Activated CD4-positive, alpha-beta T cell treated with anti-CD3 and anti-CD28 coated beads for 36 hours (primary cell): ENCODE measurements at places on chromosomes 6 and 20. TPM values are rescaled to one million over a fixed set of nuclear protein-coding genes. Genes with fewer than 3 reads are reported as not detected.

MOCS1 gene
- total RNA-seq = 6.2 TPM

ZNF831 gene
- total RNA-seq = 8.6 TPM

EMILIN3 gene
- 0.16 TPM for total RNA-seq

TRIM31 gene
- not detected for total RNA-seq

SCGN gene
- not detected for total RNA-seq

NUP153 gene
- 81.0 TPM for total RNA-seq

ELOVL2 gene
- total RNA-seq = not detected

MOXD1 gene
- not detected for total RNA-seq

BTN1A1 gene
- total RNA-seq = not detected

DNA sequence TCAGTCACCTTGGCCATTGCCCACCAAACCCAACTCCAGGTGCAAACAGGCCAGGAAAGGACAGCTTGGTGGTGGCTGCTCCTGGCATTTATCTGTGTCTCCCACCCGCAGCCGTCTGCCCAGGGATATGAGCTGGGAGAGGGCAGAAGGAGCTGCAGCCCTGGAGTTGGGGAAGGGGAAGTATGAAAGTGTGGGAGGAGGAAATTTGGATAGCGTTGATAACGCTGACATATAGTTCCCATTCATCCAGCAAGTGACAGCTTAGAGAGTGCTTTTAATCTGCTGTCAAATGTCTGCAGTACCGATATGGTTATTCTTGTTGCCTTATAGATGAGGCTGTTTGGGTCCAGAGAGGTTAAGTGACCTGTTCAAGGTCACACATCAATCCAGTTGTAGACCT is 741 bp downstream of the KCNK16 start:
- DNase-seq = no peak

DNA sequence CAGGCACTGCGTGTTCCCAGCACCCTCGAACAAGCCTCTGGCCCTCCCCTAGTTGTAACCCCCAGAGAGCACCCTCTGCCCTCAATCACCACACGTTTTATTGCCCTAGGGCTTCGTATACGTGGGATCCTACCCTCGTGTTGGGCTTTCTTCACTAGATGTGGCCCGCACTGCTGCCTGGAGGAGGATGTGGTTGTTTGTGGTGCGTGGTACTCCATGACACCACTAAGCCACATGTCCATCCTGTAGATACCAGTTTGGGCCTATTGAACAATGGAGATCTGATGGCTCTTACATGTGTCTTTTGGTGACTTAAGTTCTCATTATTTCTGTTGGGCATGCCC is 17.0 kb downstream of the SLC2A4RG start:
- DNase-seq = no peak

GRCh38 chr6:151409260-151409659 is 17.9 kb upstream of the ZBTB2 start:
- DNase-seq = no peak

DNA sequence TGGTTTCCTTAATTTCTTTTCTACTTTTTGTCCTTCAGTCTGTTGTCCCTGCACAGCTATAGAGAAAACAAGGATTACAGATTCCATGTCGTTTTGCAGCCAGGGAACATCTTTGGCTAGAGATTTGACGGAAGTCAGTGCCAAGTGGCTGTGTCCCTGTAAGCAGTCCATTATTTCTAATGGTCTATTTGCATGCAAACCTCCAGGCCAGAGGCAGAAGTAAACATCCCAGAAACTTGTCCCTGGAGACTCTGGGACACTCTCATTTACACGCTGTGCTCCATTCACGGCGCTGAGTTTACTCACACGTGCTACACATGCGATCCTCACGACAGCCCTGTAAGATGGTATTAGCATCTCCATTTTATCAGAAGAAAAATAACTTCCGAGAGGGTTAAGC is 355.5 kb downstream of the PRKN start:
- DNase-seq = no peak

- DNase-seq = no peak
Observed at GRCh38 chr20:13158369-13158768, 62.7 kb upstream of the ISM1 start.

GRCh38 chr20:16005915-16006493 is 567.2 kb downstream of the KIF16B start:
- DNase-seq = no peak

DNA sequence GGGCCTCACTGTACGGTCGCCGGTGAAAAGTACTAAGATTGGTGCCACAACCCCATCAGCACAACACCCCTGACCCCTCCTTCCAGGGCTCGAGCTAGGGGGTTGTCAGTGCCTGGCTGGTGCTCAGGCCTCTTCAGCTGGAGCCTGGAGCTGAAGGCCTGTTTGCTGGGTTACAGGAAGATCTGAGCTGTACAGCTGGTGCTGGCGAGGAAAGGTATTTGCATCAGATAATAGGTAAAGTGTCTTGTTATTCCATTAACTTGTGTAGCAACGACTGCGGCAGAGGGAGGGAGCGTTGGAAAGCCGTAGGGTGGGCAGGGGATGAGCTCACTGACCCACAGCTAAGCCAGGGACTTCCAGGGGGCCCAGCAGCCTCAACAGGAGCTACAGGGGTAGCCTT is 15.8 kb upstream of the SIRPA start:
- no peak for DNase-seq

DNA sequence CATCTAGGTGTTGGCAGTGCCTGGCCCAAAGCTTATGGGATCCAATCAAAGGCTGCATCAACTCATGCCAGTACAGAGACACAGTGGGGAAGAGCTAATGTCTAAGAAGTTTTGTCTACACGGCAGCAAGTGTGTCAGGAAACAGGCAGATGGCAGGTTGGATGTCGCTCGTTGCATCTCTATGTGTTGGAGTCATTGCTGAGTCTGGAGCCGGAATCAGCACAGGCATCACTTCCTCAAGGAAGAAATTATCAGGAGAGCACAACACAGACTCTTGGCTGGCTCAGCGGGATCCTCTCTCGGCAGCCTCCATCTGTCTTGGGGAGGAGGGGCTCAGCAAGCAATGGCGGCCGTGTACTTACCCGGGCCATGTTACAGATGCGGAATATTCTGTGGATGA is 467.2 kb upstream of the CHD6 start:
- DNase-seq = no peak

DNA sequence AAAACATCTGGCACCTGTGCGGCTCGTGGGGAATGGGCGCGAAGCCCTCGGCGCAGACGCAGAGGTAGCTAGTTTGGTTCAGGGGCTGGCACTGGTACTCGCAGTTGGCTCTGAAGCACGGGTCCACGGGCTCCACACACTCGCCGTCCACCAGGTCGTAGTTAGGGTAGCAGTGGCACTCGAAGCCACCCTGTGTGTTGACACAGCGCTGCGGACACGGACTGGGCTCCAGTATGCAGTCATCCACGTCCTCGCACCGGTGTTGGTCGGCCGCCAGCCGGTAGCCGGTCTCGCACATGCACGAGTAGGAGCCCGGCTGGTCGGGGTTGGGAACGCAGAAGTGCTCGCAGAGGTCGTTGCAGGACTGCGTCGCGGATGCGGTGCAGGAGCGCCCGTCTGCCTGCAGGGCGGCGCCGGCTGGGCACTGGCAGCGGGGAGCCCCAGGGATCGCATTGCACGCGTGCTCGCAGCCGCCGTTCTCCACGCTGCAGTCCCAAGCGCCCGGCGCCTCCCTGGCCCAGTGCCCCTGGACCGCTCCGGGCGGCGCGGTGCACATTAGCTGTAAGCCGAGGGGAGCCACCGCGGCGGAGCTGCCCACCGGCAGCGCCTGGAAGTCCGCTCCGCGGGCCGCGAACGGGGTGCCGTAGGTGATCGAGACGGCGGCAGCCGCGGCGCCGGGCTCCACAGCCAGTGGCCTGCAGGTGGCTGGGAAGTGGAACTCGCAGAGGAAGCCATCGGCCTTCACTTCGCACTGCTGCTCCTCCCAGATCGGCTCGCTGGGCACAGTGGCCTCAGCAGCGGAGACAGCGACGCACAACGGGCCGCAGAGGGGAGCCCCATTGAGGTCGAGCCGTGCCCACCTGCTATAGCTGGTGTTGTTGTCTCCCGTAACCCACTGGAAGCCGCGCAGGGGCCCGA is 930 bp downstream of the THBD start:
- peak; percentile 66 for DNase-seq

GRCh38 chr6:14763616-14764015 is 482.3 kb upstream of the JARID2 start:
- no peak for DNase-seq

DNA sequence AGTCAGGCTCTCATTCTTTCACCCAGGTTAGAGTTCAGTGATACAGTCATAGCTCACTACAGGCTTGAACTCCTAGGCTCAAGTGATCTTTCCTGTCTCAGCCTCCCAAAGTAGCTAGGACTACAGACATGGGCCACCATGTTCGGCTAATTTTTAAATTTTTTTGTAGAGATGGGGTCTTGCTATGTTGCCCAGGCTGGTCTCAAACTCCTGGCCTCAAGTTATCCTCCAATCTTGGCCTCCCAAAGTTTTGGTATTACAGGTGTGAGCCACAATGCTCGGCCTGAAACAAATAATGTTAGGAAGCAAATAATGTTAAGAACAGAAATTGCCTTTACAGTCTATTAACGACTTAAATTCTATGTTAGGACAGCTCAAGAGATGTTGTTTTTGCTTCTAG is 1.8 kb upstream of the UBR2 start:
- DNase-seq = no peak

DNA sequence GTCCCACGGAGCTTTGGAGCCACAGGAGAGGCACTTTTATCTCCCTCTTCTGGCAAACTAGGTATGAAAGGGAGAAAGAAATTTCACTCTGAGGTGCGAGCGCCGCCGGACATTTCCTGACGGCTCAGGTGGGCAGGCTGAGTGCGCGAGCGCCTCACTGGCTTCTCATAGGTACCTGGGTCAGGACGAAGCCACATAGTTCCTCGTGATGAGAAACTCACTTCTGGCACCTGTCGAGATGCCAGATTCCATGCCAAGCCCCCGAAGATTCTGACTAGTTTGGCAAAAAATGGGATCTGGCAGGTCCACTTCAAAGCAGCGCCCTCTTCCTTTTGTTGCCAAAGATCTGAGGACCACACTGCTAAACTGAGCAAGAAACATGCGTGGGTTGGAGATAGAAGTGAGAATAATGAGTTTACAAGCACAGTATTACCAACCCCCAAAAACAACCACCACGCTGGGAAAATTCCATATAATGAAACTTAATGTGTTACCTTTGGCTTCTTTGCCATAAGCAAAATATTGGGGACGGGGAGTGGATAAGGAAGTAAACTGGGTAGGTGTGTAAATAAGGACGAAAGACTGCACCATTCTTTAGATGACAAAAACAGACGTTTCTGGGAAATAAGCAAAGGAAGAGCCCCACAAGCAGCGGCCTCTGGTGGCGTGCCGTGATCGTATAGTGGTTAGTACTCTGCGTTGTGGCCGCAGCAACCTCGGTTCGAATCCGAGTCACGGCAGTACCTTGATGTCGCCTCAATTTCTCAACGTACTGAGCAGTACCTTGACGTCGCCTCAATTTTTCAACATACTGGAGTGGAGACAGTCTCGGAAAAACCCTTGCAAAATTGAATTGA is 89.8 kb upstream of the PRSS16 start:
- peak; percentile 91 for DNase-seq

- no peak for DNase-seq
Observed at GRCh38 chr20:48793776-48794175, 34.0 kb downstream of the PREX1 start.

GRCh38 chr6:158158123-158158522 is 9.9 kb downstream of the SERAC1 start:
- DNase-seq = no peak

GRCh38 chr20:732727-733126 is 35.6 kb downstream of the SLC52A3 start:
- DNase-seq = no peak

DNA sequence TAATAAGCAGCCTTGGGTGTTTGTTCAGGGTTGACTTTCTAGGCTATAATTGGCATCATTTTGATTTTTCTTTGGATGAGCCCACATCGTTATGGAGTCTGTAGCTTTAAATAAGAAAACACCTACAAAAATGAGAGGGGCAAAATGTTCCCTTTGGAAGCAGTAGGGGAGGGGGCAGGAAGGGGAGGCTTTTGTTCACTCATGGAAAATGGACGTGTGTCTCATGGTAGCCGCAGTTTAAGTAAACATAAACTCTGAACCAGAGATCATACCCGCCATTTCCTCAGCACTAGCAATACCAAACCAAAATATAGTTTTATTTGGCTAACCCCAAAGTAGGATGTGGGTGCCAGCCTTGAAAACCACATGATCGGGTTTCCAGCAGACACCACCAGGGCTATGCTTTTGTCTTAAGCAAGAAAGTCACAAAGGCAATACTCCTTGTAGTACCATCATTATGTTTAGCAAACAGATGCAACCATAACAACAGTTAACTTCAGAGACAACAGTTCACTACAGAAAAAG is 572.5 kb upstream of the JAG1 start:
- DNase-seq = no peak

GRCh38 chr6:6057442-6058053 is 50.8 kb upstream of the NRN1 start:
- DNase-seq = no peak

GRCh38 chr20:57208198-57208597 is 58.2 kb downstream of the BMP7 start:
- DNase-seq = no peak

GRCh38 chr6:3036861-3037637 is 31.2 kb upstream of the RIPK1 start:
- no peak for DNase-seq

DNA sequence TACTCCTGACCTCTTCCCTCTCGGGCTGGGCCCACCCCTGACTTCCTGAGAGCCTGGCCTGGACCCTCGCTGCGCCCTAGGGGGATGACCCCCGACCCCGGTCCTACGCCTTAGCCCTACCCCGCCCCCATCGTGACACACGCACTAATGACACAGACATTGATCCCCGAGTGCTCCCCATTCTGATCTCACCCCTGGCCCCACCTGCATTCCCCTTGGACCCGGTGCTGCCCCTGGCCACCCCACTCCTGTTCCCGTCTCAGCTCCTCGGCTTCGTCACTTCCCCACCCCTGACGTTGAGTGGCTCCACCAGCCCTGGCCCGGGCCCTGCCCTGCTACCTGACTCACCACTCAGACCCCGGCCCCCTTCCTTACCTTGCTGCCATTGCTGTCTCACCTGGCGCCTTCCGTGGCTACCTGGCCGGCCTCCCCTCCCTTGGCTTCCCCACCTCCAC is 12.1 kb downstream of the RBCK1 start:
- DNase-seq = no peak

- DNase-seq = no peak
Observed at GRCh38 chr6:85579581-85579980, 14.1 kb downstream of the SNX14 start.
